ENCODE measurements at places on chromosomes 1 and 21.

GRCh38 chr1:245031041-245031440 is 123.7 kb upstream of the KIF26B start:
- no peak for DNase-seq

DNA sequence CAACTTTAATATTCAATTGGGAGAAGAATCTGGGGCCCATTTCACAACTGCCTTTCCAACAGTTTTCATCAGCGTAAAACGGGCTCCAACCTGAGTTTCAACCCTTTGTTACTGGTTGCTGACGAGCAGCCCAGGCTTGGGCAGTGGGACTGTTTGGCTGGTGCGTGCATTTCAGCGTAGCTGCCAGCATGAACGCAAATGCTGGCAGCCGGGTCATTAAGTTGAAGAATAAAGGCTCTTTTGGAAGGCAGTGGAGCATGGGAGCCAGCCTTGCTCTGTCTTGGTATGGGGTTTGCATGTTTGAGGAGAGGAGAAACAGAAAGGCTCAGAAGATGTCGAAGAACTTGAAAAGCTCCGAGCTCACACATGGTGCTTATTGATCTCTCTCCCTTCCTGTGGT is 40.7 kb downstream of the WDR3 start:
- no peak for DNase-seq

- DNase-seq, result no peak
Observed at GRCh38 chr1:43339584-43340232, 2.1 kb downstream of the MPL start.

- no peak for DNase-seq
Observed at GRCh38 chr21:42105476-42106315, 34.6 kb downstream of the UMODL1 start.

- no peak for DNase-seq
Observed at GRCh38 chr1:242641461-242641860, 117.0 kb upstream of the PLD5 start.

DNA sequence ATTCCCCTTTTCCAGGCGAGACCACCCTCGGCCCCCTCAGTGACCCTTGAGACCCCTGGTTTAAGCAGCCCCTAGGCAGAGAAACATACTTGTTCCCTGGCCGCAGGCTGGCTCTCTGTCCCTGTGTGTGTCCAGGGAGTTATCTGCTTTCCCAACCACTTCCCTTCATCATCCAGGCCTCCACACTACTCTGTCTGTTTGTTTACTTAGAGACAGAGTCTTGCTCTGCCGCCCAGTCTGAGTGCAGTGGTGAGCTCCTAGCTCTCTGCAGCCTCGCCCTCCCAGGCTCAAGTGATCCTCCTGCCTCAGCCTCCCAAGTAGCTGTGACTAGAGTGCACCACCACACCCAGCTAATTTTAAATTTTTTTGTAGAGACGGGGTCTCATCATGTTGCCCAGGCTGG is 5.8 kb upstream of the VWA1 start:
- no peak for DNase-seq

DNA sequence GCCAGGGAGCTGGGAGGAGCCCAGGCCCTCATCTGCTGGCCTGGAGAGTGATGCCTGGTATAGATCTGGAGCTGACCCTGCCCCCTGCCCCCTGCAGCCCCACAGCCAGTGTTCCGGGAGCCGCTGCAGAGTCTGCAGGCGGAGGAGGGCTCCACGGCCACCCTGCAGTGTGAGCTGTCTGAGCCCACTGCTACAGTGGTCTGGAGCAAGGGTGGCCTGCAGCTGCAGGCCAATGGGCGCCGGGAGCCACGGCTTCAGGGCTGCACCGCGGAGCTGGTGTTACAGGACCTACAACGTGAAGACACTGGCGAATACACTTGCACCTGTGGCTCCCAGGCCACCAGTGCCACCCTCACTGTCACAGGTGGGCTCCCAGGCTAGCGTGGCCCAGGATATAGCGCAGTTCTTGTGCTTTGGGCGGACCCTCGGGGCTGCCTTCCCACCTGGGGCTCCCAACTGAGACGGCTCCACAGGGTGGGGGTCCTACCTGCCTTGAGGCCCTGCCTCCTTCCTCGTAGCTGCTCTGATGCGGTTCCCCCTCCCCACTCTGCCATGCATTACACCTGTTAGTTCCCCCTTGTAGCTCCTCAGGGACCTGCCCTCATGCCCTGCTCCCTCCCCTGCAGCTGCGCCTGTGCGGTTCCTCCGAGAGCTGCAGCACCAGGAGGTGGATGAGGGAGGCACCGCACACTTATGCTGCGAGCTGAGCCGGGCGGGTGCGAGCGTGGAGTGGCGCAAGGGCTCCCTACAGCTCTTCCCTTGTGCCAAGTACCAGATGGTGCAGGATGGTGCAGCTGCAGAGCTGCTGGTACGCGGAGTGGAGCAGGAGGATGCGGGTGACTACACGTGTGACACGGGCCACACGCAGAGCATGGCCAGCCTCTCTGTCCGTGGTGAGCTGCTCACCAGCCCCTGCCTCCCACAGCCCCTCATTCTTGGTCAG is 98.7 kb downstream of the OBSCN start:
- no peak for DNase-seq

GRCh38 chr1:30476911-30477459 is 246.4 kb downstream of the MATN1 start:
- no peak for DNase-seq

DNA sequence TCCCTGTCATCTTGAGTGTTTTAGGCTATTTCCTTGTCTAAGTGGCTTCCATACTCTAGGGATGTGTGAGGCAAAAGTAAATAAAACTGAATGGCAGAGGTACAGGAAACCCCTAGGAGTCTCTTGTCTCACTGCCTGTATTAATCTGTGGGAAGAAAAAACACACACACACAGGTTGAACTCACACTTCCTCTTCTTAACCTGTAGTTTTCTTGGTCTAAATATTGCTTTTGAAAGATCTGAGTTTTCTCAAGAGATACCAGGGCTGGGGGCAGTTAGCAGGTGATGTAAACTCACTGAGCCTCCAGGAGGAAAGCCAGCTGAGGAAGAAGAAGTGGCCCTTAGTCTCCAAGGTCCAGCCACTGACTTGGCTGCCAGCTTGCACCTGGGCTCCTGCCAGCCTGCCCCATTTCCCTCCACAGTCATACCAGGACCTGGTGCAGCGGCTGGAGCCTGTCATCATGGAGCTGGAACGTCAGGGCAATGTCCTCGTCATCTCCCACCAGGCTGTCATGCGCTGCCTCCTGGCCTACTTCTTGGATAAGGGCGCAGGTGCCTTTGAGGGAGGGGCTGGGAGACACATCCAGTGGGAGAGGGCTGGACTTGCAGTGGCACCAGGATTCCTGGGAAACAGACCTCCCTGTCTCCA is 16.9 kb downstream of the PFKFB2 start:
- DNase-seq, result no peak

DNA sequence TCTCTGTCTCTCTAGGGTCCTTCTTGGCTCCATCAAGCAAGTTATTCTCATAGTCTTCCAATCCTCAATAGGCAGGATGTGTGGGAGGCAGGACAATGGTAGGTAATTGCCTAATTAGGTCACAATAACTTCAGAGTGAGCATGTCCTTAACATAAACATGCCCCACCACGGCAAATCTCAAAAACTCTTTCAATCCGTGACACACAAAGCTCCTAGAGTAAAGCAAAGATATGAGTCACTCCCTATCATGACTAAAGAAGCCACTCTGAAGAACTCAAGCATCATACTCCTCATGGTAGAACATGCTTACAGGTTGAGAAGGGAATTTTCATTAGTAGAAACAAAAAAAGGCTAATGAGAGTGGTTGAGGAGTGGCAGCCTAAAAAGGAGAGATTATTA is 4.9 kb downstream of the HAO2 start:
- no peak for DNase-seq

DNA sequence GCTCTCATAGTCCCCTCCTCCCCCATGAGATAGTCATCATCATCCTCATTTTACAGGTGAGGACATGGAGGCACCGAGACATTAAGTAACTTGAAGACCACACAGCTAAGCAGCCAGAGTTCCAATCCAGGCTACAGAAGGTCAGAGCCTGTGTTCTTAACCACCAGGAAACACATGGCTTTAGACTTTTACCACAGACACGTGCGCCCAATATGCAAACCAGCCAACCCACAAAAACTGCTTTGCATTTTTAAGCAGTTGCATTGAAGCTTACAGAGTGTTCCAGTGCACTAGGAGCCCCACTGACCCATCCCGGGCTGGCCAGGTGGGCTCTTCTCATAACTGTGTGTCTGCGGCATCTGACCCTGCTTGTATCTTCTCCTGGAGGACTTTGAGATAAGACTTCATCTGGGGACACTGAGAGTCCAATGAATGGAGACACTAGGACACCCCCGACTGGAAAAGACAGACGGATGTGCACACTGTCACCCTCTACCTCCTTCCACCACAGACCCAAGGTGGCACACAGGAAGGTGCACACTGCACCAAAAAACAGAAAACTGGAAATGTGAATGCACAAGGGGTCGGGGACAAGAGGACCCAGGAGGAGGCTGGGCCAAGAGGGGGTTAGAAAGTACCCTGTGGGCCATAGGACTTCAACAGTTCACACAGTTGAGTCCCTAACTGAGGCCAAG is 56.4 kb downstream of the ETS2 start:
- DNase-seq, result no peak

- DNase-seq, result no peak
Observed at GRCh38 chr1:17400725-17401341, 28.8 kb downstream of the PADI6 start.

DNA sequence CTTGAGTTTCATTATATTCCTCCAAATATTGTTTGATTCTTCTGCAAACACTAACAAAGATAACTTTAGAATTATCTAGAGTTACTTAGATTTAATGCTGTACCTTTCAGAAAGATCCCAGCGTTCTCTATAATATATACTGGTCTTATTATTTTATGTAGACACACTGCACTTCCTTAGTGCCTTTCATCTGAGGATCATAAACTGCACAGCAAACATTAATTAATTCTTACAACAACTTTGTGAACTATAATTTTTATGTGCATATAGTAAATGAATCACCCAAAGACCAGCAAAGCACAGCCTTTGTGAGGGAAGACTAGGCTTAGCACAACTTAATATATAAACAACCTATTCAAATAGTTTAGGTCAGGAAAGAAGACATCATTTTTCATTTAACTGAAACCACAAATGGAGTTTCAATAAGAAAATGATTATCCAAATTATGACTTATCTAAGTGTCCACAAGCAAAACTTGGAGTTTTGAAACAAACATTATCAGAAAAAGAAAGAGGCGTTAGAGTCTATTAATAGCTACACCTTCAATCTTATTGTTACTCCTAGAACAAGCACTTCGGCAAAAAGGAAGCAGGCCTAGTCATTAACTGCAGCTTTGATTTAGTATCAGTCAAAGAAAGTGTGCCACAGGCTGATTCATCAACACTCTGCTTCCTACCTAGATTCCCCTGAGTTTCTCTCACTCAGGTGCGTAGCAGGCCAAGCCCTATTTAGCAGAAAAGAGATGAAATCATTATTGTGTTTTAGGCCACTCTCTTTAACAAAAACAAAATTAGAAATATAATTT is 22.5 kb upstream of the RC3H1 start:
- DNase-seq, result no peak

- DNase-seq, result no peak
Observed at GRCh38 chr1:65717815-65718454, 74.8 kb upstream of the PDE4B start.

DNA sequence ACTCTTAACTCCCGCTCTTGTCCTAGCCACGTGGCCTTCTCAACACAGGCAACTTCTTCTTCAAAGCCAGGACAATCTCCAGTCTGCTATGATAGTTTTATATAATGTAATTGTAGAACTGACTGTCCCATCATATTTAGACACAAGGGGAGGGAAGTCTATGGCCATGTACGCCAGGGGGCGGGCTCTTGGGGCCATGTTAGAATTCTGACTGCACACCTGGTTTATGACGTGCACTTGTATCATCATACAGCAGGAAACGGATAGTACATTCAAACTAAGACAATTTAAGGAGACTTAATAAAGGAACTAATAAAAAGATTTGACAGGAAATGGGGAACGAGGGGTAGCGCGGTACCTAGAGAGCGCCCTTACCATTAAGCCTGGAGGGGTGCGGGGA is 21.5 kb downstream of the DMRTB1 start:
- DNase-seq, result no peak

DNA sequence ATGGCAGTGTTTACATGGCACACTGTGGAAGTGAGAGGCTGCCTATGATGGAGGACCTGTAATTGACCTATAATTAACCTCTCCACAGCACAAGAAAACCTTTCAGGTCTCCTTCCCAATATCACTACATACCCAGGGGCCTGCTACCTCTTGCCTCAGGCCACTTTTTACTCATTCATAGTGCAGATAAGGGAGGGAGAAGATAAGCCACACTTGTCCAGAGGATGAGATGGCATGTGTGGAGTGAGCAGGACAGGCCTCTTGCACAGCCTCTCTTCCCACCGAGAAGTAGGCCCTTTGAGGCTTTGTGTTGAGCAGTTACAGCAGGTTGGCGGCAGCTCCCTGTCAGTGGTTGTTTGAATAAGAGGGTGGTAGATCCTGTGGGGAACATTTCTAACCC is 31.1 kb upstream of the IKBKE start:
- DNase-seq, result no peak

- DNase-seq, result no peak
Observed at GRCh38 chr1:41327383-41327999, 33.7 kb upstream of the FOXO6 start.

DNA sequence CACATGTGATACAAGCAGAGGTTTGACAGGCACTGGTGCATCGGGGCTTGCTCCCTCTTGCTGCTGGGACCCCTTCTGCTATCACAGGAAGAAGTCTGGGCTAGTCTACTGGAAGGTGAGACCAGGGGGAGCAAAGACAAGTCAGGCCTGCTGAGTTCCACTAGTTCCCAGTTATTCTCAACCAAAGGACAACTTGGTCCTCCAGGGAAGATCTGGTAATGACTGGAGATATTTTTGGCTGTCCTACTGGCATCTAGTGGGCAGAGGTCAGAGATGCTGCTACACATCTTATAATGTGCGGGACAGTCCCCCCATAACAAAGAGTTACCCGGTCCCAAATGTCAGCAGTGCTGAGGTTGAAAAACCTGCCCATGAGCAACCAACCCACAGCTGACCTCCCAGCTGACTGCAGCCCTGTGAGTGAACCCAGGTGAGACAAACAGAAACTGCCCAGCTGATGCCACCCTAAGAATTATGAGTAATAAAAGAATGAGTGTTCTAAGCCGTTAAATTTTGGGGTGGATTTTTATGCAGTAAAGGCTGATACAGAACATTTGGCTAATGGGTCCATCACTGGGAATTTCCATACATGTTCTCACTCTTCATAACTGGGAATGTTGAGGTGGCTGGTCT is 71.6 kb downstream of the NENF start:
- no peak for DNase-seq

DNA sequence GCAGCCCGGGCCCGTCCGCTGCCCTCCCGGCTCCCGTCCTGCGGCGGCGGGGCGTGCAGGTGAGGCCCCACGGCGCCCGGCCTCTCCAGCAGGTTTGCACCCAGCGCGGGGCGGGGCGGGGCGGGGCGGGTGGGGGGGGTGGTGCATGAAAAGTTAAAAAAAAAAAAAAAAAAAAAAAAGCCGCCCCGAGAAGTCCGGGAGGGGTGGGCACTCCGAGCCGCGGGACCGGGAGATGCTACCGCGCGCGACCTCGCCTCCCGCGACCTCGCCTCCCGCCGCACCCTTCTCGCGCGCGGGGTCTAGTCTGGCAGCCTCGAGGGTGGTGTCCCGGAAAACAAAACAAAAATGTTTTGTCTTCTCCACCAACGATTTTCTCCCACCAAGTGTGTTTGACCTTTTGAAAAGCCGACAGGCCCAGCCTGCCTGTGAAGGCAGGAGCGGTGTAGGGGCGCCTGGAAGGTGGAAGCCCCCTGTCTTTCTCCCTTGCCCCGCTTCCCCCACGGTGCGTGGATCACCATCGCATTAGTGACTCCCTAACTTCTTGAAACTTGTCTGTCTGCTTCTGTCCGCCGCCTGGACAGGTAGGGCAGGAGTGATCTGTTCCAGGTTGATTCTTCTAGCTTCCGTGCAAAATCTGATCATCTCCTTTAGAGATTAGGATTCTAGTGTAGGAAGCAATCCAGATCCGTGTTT is 569 bp downstream of the RCAN3 start:
- no peak for DNase-seq

All from thoracic aorta (tissue), 2 donors.